NCI-H1092 treated with DMSO at 0.1 percent for 48 hours (cell line): ENCODE measurements at places on chromosomes 2 and 18.

- DNase-seq, result no peak
Measured at GRCh38 chr18:66523219-66523991, 80.5 kb downstream of the CDH19 start.

- DNase-seq, result no peak
Measured at GRCh38 chr18:21056545-21056944, 55.1 kb downstream of the ROCK1 start.

- no peak for DNase-seq
Measured at GRCh38 chr18:58272209-58272608, 228.2 kb downstream of the NEDD4L start.

DNA sequence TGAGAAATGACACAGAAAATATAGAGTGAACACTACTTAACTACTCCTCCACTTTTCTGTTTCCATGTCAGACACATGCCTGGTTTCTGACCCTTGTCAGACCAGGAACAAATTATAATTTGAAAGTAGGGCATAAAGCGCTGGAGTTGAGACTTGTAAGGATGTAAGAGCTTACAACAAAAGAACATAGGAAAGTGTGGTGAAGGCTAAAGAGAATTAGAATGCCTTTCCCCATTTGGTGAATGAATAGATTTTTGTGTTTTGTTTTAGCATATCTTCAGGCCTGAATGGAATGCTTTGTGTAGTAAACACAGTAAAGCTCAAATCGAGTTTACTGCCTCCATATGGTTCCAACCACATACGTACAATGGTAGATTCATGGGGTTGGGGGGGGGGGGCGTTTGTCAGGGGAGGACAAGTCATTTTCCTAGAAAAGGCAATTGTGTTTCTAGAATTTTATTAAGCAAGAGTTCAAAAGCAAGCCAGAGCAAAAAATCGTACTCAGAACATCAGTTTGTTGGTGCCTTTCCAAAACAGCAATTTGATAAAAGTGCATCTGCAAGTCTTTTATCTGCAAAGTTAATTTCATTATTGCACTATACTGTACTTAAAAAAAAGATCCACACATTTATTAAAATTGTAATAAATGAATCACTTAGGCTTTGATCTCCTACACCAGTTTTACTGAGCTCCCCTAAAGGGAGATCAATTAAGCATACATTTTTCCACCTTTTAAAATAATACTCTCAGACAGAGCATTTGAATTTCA is 30.9 kb downstream of the NRXN1 start:
- no peak for DNase-seq

GRCh38 chr18:76633588-76634269 is 138.7 kb upstream of the ZNF516 start:
- no peak for DNase-seq

- peak; percentile 18 for DNase-seq
Measured at GRCh38 chr18:45291621-45292615, 323.4 kb upstream of the SLC14A2 start.

DNA sequence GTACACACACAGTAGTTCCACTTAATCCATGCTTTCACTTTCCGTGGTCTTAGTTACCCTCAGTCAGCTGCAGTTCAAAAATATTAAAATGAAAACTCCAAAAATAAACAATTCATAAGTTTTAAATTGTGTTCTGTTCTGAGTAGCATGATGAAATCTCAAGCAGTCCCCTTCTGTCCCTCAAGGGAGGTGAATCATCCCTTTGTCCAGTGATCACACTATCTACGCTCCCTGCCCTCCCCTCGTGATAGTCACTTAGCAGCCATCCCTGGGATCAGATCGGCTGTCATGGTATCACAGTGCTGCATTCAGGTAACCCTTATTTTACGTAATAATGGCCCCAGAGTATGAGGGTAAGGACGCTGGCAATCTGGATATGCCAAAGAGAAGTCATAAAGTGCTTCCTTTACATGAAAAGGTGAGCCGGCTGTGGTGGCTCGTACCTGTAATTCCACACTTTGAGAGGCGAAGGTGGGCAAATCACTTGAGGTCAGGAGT is 5.8 kb upstream of the RTN4 start:
- no peak for DNase-seq

GRCh38 chr18:57057890-57058289 is 89.0 kb upstream of the BOD1L2 start:
- DNase-seq, result no peak

- no peak for DNase-seq
Measured at GRCh38 chr2:201228912-201229290, 31.4 kb upstream of the CASP8 start.
